ENCODE measurements at places on chromosomes 3 and 15.

GRCh38 chr3:194989241-194989640 lies 281.7 kb downstream of the XXYLT1 start:
- no peak for DNase-seq

GRCh38 chr3:49791571-49791970 lies 5.2 kb upstream of the IP6K1 start:
- DNase-seq: no peak

- no peak for DNase-seq
Measured at GRCh38 chr3:112303764-112304325, 9.8 kb upstream of the SLC9C1 start.

- DNase-seq: no peak
Measured at GRCh38 chr3:130926504-130926903, 32.6 kb downstream of the ATP2C1 start.

DNA sequence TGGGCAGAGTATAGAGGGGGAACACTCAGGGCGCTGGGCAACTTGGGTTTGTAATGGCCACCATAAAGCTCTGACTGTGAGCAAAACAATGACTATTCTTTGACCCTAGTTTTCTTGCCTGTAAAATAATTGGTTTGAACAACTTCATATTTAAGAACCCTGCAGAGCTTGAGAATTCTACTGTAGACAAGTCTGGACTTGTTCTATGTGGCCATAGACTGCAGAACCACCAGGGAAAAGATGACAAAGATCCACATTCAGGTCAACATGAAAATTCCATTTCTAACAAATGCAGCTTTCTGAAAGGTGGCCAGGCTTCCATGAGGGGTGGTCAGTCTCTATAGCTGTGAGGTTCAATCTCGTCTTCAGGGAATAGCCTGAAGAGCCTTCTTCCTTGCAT lies 239.4 kb upstream of the LRRN1 start:
- DNase-seq: no peak

DNA sequence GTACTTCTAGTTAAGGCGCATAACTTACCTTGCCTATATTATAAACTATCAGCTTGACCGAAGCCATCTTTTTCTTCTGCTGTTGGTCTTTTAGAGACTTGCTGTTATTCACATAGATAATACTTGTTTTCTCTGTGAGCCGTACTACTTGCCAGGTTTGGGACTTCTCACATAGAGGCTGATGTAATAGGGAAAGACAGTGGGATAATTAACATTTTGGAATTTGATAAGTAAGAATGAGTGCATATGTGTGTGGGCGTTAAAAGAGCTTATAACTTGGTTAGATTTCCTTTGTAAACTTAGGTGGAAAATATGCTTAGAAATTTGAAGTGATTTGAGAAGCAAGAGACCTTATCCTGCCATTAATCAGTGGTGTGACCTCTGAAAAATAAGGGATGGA lies 47.8 kb downstream of the FNDC3B start:
- no peak for DNase-seq

- DNase-seq: no peak
Measured at GRCh38 chr15:34357653-34358052, 9.3 kb downstream of the LPCAT4 start.

DNA sequence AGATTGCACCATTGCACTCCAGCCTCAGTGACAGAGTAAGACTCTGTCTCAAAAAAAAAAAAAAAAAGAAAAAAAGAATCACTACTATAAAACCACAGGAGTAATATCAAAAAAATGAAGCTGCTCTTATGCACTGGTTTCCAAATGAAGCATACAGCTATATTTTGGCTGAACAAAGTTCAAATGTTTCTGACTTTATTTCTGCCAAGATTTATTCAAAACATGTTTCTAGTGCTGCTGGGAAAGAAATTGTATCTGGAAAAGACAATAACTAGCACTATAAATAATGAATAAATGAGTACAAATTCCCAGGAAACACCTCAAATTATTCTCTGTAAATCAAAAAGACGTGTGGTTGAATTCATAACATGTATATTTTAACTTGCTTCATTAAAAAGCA lies 102.5 kb upstream of the MME start:
- no peak for DNase-seq

- DNase-seq: peak; percentile 25
Measured at GRCh38 chr3:56494679-56495322, 26.5 kb upstream of the ERC2 start.

DNA sequence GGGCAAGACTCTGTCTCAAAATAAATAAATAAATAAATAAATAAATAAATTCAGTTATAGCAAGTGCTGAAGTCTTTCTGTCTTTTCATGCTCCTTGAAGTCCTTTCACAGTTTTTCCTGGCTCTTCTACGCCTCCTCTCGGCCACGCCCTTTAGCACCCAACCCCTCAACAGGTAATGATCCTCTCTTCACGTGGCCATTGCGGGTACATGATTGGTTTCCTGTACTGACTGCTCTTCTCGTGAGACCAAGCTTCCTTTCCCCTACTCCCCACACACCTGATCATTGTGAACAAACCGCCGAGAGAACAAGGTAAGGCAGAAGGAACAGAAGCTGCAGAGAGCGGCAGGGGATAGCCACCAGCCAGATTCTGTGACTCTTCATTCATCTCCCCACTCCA lies 2.3 kb upstream of the ZNF774 start:
- DNase-seq: no peak

DNA sequence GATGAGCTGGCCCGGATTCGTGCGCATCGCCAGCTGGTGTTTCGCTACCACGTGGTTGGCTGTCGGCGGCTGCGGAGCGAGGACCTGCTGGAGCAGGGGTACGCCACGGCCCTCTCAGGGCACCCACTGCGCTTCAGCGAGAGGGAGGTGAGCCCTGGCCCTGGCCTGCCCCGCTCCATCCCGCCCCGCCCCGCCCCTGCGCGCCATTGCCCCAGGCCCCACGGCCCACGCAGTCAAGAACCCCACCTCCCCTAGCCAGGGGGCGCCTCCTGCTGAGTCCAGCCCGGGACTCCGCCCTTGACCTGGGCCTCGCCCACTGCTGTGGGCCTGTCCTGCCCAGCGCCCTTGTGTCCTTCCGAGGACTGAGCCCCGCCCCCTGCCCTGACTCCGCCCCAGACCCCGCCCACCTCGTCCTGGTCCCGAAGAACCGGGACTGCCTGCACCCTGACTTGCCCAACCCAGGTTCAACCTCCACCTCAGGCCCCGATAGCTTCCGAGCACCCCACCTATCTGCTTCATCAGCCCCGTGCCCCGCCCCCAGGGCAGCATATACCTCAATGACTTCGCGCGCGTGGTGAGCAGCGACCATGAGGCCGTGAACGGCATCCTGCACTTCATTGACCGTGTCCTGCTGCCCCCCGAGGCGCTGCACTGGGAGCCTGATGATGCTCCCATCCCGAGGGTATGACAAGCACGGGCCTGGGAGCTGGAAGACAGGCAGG lies 14.8 kb downstream of the NT5DC2 start:
- DNase-seq: no peak

DNA sequence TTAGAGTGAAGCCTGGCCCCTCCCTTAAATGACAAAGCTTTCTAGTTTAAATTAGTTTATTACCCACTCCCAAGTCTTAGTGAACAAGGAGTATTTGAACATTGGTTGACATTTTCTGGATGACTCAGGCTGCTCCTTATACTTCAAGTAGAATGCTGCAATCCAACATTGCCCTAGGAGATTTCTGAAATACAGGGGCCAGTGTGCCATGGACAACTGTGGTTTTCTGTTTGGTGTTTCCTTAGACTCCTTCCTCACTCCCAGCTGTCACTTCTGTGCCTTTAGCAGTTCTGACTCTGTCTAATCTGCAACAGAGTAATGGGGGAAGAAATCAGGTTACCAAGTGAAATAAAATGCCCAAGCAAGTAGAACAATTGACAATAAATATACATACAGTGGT lies 116.1 kb upstream of the P2RY1 start:
- no peak for DNase-seq

DNA sequence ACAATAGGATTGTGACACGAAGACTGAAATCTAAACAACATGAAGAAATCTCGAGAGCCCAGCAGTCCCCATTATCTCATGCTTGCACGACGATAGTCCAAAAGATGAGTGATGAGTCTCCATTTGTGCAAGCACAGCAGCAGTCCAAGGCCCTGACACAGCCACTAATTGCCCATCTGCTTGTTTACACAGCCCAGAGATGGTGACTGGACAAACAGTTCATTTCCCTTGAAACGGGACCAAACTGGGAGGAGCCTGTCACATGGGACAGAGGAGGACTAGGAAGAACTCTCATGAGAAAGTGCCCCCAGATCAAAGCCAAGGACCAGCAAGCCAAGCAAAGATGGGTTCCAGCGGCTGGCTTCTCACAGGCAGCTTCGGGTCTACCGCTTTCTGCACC lies 121.0 kb downstream of the GREM1 start:
- peak; percentile 84 for DNase-seq

DNA sequence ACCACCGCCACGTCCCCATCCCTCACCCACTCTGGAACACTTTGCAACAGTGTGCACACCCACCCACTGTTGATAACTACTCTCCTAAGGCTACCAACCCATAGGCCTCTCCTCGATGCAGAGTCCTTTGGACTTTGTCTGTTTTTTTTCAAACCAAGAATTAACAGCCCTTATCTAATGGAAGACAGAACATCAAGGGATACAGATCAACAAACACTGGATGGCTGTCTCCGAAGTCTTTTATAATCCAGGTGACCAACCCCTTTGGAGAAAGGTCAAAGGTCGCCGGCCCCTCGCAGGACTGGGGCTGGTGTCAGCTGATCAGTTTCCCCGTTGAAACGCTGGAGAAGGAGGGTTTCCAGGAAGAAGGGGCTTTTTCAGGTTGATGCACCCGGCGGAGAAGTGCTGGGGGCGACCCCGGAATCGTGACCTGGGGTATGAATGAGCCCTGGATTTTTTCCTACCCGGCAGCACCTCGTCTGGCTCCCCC lies 532 bp downstream of the B4GALT4 start:
- peak; percentile 31 for DNase-seq

- DNase-seq: no peak
Measured at GRCh38 chr3:164040991-164041390, 1037.3 kb downstream of the SI start.

- no peak for DNase-seq
Measured at GRCh38 chr3:12522721-12523120, 22.6 kb downstream of the MKRN2OS start.

DNA sequence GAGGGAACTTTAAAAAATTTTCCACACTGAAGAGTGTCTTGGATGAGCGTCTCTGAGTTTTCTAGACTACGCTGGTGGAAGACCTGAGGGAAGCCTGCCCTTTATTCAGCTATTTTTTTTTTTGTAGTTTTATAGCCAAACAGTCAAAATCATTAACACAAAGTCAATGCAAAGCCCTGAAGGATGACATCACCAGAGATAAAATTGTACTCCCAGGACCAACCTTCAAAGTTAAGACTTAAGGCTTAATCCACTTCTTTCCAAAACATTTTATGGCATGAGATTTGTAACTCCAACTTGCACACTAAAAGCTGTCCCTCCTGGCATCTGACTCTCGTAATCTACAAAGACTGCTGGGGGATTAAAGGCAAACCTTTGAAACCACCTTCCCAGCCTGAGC lies 263.4 kb upstream of the LYSMD4 start:
- DNase-seq: no peak

DNA sequence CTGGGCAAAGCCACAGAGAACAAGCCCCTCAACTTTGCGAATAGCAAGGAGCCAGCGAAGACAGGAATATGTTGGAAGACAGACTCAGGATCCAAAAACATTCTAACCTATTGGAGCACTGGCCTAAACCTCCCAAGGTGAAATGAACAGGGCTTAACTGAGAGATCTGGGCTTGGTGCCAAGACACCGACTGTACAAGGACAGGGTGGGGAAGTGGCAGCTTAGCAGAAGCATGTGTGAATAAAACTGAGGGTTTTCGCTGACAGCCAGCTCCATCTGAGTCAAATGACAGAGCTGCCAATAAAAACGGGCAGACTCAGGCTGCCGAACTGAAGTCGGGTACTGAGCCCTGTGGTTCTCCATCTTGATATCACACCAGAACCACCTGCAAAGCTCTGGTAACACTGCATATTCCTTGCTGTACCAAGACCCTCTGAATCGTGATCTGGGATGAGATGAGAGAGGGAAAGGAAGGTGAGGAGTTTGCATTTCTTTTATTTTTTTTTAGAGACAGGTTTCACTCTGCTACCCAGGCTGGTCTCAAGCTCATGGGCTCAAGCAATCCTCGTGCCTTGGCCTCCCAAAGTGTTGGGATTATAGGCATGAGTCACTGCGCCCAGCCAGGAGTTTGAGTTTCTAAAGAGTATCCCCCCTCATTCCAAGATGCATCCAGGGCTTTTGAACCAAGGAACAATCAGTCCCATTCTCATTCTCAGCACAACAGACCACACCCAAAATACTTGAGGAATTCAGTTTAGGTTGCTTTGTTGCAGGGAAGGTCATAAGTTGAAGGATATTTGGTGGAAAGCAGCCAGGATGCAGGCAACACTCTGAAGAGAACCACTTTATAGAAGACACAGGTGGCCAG lies 6.0 kb upstream of the PLCB2 start:
- peak; percentile 89 for DNase-seq

- no peak for DNase-seq
Measured at GRCh38 chr3:52422669-52423068, 22.2 kb downstream of the SEMA3G start.

DNA sequence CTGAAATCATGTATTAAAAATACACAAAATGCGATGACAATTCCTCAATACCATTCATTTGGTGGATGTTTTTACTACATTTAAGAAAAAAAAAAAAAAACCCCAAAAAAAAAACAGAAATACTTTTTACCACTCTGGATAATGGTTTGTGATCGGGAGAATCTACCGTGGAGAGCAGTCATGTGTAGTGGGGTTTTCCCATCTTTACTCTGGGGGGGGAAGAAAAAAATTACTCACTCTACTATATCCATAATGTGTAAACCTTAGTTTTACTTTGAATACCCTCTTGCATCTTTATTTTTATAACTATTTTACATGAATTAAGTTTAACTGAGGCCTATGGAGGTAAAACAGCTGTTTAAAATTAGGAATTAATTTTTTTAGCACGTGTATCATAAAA lies 83.3 kb downstream of the ANKRD28 start:
- no peak for DNase-seq

DNA sequence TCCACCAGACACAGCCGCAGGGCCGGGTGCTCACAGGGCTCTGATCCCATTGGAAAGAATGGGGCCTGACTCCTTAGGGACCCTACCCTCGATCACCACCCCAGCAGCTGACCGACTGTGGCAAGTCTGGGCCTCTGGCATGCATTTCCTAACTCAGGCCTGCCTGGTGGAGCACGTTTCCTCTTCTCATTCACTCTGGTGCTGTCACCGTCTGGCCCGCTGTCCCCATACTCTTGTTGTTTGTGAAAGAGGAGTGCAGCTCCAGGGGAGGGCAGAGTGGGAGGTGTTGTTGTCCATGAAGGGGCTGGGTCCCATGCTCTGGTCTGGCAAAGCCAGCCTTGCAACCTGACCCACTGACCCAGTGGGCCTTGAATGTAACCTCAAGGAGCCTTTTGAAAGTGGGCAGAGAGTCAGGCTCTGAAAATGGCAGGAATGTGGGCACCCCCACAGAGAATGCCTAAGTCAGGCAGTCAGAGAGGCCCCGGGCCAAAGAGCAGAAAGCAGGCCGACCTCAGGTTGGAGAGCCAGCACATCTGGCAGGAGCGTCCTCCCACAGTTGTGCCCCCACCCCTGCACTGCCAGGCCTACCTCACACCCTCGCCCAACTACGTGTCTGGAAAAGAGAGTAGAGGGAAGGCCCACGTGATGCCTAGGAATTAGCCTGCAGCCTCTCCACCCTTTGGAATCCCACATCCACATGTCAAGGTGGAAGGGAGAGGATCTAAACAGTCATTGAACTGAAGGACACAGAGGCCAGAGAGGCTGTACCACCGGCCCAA lies 10.9 kb downstream of the SEMA7A start:
- no peak for DNase-seq

- no peak for DNase-seq
Measured at GRCh38 chr15:67035886-67036285, 29.5 kb upstream of the SMAD3 start.

Measured in COR-L47 (cell line).